ENCODE measurements at places on chromosomes 4 and X.

DNA sequence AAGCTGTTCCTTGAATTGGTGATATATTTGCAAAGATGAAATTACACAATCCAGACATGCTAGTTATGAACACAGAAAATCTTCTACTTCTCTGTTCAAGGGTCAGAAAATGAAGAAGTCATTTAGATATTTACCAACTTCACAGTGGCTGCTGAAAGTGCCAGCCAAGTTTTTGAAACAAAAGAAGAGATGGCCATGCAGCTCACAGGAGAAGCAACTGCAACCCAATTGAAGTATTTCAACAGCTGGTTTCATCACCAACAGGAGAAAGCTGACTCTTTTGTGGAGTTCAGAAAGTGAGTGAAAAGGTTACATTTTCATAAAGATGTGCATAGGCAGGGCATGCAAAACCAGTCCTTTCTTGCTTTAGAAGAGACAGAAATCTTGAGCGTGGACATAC is 70.1 kb upstream of the LSM6 start:
- no peak for DNase-seq

GRCh38 chrX:136961594-136962135 is 72.1 kb downstream of the GPR101 start:
- no peak for DNase-seq

DNA sequence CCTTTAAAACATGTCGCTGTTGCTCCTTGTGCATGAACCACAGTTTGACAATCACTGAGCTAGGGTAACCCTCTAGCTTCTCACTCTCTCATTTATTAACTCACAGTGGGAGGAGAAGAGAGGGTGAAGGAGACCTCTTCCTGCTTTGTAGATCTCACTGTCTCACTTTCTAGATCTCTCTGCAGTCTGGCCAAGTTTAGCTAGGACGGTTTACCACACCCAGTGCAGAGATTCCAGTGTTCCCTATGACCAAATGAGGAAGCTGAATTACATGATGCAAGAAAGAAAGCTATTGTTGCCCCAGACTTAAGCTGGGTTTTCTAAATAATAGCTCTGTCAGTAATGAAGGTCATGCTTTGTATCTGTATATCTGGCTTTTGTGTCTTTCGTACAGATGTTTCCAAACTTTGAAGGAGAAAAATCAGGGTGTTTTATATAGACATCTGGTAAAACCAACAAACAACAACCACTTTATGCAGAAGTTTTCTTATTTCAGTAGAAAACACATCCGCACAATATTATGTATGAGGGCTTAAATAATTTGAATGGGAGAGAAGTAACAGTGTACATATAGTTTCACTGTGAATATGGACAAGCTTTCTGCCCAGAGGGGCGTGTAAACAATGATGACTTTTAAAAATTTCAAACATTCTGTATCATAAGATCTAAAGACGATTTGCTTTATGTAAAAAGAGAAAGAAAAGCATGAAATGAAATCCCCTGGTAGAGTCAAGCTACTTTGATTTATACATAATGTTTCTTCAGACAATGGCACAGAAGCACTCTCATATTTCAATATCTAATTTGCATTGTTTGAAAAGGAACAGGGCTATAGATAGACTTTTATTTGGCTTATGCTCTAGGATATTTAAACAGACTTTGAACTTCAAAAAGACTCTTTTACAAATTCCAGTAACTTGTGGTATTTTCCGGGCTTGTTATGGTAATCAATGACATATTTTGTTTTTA is 582.3 kb downstream of the FSTL5 start:
- no peak for DNase-seq

GRCh38 chr4:96342790-96343455 is 503.0 kb downstream of the PDHA2 start:
- no peak for DNase-seq

- DNase-seq = no peak
Observed at GRCh38 chr4:99649208-99649607, 8.4 kb downstream of the C4orf54 start.

GRCh38 chr4:42398171-42398870 is 1.0 kb downstream of the SHISA3 start:
- DNase-seq = no peak

DNA sequence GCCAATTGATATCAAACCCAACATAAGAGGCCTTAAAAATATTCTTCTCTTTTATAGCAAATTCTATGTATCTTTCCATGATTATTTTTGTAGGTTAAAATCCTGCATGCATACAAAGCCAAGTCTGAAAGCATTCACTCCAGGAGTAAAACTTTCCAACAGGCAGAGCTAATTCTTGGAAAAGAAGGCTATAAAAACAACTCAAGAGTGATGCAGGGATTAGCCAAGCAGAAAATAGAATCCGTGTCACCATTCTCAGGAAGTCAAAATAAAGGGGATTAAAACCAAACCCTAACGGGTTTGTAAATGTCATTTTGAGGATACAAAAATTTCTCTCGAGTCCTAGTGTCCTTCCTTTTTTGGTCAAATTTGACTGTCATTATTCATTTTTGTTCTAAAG is 412.4 kb downstream of the DMD start:
- no peak for DNase-seq

DNA sequence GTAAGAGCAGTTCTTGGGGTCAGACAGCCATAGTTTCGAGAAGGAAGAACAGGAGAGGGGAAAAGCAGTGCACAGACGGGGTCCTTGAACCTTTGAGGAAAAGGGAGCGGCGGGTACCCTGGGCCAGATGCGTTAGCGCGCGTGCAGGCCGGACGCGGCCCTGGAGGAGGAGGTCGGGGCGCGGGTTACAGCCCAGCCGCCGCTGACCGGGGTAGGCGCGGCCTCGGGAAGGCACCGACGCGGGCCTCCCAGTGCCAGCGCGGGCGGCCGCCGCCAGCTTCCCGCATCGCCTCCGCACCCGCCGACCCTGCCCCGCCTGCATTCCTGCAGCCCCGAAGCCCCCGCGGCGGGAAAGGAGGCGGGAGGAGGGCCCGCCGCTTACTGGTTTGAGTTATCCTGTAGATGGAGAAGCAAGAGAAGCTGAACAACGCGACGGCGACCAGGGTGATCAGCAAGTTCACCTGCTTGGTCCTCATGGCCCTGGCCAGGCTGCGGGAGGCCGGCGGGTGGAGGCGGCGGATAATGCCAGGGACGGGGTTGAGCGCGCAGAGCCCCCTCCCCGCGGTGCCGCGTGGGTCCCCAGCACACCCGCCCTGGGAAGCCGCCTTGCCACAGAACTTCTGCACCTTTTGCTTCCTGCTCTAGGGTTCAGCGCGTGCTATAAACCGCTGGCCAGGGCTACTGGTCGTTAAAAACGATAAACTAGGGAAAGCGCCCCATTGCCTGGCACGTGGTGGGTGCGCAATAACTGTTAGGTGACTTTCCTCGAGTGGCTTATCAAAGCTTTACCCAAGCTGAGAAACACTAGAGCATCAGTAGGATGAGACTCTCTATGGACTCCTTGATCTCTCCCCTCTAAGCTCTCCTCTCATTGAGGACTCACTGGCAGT is at the start of gene MGAT4D:
MGAT4D (minus strand) TSS at position 547 of the 890 bp plus-strand sequence; CDS start at position 476, 71 bp downstream.
- no peak for DNase-seq

GRCh38 chr4:3044870-3045819 is 29.2 kb downstream of the HTT-AS start:
- peak; percentile 59 for DNase-seq

DNA sequence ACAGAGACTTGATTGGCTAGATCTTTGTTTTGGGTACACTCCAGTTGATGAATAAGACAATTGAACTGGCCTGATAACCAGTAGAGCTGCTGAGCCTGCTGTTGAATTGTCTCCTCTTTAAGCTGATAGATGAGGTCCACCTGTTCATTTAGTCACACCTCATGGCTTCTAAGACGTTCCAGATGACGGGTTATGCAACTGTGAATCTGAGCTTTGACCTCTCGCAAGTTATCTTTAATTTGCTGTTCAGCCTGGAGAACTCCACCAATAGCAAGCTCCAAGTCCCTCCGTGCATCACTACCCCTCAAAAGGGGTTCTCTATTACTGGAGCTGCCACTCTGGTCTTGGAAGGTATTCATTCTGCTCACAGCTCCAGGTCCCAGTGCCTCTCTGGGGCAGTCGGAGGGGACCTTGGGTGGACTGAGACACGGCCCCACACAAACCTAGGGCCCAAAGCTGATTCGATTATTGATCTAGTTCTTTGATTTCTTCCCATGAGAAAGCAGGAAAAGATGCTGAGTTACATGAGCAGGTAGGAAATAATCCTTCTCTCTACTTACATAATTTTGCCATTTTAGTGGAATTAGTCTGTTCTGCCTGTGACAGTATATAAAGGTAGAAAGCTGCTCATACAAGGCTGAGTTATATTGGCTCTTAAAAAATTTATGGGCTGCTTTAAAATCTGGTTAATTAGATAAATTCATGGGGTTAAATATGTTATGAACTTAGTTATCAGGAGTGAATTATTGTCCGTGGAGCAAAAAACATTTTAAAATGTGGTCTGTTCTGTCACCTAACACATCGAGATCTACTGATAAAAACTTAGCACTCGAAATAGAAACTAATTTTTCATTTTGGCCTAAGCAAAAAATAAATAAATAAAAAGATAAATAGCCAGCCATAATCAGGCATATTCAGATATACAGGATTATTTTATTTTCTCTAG is 6.8 kb downstream of the MMAA start:
- DNase-seq = no peak

DNA sequence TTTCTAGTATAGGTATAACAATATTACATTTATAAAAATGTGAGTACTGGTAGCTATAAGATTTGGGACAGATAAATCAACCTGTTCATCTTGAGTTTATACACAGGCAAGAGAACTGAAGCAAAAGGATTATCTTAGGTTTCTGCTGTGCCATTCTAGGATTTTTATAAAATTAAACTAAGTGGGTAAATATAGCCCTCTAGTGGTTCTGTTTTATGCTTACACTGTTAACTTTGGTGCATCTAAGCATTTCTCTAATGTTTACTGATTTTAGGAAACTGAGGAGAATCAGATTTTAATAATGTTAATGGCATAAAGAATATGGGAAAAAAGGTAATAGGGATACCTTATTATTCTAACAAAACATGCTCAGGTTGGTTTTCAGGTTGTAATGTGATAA is 1.1 kb upstream of the RRH start:
- no peak for DNase-seq

- no peak for DNase-seq
Observed at GRCh38 chr4:110084154-110084553, 114.3 kb downstream of the ELOVL6 start.

DNA sequence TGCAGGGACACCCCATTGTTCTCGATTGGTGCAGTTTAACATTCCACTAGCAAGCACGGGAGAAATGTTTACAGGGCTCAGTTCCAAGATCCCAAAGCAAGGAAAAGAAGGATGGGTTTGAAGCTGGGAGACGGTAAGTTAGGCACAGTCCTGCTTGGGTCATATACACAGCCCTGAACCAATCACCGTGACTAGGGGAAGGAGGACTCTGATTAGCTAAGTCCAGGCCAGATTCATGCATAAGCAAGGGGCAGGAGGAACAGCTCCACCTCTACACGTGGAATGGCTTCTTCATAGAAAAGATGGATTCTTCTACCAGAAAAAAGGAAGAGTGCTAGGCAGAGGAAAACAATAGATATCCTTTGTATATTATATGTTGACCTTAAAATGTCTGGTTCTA is 11.0 kb upstream of the EXOC1L start:
- DNase-seq = no peak

- DNase-seq = peak; percentile 46
Observed at GRCh38 chrX:38879631-38880220, 78.5 kb downstream of the MID1IP1 start.

- no peak for DNase-seq
Observed at GRCh38 chrX:144042271-144042670, 158.4 kb downstream of the UBE2NL start.

DNA sequence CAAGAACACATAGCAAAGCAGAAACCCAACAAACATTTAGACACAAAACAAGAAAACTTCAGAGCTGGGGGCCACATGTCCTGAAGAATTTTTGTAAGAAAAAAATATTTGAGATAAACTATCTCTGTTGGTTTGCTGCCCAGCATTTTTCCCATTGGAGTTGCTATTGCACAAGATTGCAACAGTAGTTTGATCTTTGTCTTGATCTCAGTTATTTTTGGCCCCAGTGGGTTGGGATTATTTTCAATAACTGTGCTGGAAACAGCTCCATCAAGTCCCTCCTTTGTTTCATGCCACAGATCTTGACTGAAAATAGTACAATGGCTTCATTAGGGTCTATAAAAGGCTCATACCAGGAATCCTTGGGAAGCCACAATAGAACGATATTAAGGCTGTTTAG is 103.8 kb upstream of the RAI2 start:
- no peak for DNase-seq

GRCh38 chr4:139606579-139607501 is 50.8 kb upstream of the SETD7 start:
- DNase-seq = peak; percentile 29

DNA sequence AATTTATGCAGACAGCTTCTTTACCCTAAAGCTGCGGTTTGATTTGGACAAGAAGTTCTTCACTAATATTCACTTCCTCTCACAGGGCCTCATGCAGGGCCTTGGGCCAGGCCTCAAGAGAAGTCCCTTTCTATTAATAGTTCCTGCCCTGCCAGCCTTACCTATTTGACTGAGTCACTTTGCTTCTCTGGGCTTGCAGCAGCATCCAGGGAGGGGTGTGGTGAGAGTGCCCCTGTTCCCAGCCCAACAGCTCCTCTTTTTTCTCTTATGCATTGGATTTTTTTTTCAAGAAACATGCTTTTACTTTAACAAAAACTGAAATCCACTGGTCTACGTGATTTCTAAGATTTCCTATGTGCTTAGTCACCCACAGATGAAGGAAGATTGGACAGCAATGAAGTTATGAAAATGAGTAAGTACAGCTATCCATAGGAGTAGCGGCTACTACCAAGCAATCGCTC is 26.7 kb downstream of the FAM156B start:
- DNase-seq = no peak

- DNase-seq = no peak
Observed at GRCh38 chr4:86720508-86721068, 126.5 kb downstream of the PTPN13 start.

DNA sequence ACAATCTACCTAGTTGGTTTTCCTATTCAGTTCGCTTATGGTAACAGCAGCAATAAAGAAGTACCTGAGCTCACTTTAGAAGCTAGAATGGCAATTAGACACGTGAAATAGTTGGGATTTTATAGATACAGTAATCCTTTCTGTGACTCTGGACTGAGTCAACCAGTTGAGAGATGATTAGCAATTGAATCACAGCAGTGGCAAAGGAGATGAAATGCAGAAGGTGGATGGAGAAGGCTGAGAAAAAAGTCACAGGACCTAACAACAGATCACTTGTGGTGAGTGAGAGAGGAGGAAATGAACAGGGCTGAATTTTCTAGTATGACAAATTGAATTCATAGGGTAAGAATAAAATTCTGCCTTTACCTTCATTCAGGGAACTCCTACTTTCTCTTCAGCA is 197.1 kb upstream of the MAGEB18 start:
- no peak for DNase-seq

- DNase-seq = no peak
Observed at GRCh38 chrX:111257733-111258132, 12.6 kb downstream of the CAPN6 start.

DNA sequence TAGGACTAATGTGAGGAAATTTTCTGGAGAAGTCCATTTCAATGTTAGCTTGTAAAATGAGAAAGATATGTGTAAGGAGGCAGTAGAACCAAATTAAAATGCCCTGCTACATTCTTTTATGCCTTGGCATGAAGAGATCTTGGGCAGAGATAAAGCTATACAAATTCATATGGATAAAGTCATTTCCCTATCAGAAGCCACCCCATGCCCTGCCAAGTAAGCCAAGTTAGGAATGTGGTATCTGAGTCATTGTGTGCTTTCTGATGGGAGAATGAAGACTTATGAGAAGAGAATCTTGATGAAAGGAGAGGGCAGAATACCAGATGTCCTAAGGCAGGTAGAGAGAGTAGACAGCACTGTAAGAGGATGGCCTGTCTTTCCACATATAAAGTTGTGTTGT is 83.7 kb downstream of the TEX13A start:
- DNase-seq = no peak

- no peak for DNase-seq
Observed at GRCh38 chrX:44040406-44040805, 67.2 kb upstream of the NDP start.
